ENCODE measurements at places on chromosomes 12 and 14.

DNA sequence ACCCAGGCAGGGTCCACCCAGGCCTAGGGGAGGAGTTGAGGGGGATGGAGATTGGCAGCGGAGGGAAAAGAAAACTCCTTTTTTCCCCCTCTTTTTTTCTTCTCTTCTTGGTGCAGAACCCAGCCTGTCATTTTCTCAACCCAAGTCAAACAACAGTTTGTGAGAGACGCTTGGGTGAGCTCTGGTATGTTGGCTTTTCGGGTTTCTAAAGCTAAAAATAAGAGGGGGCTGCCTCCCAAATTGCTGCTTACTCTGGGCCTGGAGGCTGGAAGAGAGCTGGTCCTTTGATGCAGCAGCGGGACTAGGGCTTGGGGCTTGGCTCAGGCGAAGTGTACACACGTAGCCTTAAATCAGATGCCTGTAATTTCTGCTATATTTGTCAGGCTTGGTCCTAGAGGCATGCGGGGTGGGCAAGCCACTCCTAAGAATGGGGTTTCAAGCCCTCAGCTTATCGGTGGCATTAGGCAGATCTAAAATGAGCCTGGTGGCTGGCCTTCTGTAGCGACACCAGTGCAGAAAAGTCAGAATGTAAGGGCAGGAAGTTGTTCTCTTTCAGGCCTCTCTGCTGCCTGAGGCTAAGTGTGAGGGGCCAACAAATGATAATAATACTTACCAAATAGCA is 816 bp upstream of the SLC8A3 start:
- DNase-seq: no peak

GRCh38 chr12:1993341-1993740 is 10.9 kb downstream of the DCP1B start:
- peak; percentile 78 for DNase-seq

DNA sequence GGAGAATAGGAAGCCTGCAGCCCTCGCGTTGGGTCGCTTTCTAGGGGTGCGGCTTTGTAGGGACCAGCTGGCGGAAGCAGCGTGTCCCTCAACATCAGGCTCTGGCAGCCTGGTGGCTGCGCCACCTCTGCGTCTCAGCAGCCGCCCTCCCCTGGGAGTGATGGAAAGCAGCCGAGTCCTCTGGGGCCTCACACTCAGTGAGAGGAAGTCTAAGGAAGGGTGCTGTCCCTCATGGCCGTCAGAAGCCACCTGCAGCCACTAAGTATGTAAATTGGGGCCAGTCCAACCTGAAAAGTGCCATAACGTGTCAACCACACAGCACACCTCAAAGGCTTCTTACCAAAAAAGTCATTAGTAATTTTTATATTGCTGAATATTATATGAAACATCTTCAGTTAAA is 80.3 kb downstream of the WDR20 start:
- no peak for DNase-seq

DNA sequence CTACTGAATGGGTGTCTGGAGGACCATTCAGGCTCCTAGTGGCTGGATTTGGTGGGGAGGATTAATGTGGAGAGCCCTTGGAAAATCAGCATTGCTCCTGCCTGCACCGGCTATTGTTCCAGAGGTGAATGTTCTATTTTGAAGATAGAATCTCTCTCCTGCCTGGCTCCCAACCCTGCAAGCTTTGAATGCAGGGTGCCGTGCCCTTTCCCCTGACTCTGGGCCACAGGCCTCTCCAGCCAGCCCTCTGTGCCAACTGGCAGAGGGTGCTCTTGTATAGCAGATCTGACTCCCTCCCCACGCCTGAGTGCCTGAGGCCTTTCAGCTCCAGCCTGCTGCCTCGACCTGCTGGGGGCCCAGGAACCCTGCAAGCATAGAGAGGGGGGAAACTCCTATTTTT is 106.8 kb downstream of the TMEM260 start:
- no peak for DNase-seq

DNA sequence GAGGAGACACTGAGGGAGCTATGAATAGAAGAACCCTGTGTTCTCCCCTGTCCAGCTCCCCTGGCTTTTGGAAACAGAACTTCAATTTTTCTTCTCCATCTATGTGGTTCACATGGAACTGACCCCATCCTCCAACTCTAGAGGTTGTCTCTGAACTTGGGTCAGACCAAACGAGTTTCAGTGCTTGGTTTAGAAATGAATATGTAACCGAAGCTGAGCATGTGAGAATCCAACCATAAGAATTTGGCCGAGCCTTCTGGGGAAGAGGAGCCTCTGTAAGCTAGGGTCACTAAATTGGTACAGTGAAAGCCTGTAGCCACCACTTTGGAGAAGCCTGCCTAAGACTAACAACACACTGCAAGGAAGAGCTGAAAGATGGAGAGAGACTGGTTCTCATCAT is 464.4 kb downstream of the ZFP36L1 start:
- no peak for DNase-seq

- DNase-seq: no peak
These were observed 24.9 kb upstream of the FUT8 start for GRCh38 chr14:65387628-65388027.

GRCh38 chr12:5969156-5969973 is 24.3 kb upstream of the ANO2 start:
- no peak for DNase-seq

DNA sequence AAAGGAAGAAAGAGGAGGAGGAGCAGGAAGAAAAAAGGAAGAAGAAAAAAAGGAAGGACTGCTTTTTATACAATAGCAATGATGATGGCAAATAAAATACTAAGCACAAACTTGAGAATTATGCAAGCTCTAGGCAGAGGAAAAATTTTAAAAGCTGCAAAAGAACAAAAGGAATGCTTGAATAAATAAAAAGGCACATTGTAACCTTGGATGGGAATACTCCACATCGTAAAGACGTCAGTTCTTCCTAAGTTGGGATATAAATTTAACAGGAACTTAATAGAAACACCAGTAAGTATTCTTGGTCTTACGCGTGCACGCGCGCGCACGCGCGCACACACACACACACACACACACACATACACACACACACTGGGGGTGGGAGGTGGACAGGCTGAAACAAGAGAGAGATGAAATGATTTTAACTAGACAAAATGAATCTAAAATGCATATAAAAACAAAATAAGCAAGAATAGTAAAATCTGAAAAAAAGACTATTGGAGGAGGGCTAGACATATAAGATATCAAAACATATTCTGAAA is 43.0 kb downstream of the SERPINA3 start:
- DNase-seq: no peak

GRCh38 chr14:76595266-76595665 is 166.0 kb upstream of the VASH1 start:
- no peak for DNase-seq

DNA sequence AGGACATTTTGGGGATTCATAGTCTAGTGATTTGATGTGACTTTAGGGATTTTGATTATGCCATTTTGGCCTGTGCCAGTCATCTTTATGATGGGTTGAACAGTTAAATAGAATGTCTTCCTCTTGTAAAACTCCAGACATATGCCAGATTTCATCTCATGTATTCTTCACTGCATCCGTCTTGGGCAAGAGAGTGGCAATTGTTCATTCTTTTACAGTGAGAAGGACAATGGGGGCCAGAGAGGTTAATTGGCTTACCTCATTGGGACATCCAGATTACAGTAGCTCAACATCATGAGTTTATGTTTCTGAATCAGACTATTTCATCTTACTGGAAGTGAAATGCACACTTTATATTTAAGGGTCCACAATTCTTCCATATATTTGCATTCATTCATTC is 108.2 kb upstream of the SLC38A2 start:
- no peak for DNase-seq

- no peak for DNase-seq
These were observed 138.3 kb downstream of the KSR2 start for GRCh38 chr12:117830471-117830870.

GRCh38 chr12:45121224-45121623 is 70.3 kb upstream of the DBX2 start:
- DNase-seq: no peak

GRCh38 chr12:1607940-1608712 is 13.7 kb upstream of the FBXL14 start:
- no peak for DNase-seq

GRCh38 chr14:77508876-77509275 is 10.3 kb upstream of the ISM2 start:
- no peak for DNase-seq

DNA sequence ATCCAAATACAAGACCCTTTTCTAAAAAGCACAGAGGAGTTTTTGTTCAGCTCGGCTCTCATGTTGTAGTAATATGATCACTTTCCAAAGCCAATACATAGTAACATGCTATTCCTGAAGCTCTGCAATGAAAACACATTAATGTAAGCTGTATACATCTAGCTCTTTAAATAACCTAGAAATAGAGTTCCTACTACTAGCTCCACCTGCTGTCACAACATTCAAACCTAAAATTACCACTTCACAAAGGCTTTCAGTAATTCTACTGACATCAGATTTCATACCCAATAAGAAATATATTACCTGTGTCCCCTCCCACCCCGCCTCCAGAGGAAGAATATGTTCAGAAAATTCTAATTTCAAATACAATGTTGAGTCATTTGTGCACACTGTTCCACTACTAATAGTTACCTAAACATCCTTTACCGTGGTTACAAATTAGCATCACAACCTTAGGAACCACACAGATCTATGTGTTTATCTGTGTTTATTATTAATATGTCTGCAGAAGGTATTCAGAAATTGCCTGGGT is 17.8 kb downstream of the EFCAB11 start:
- DNase-seq: no peak

Measured in fibroblast of the conjunctiva (primary cell).